Dermis microvascular lymphatic vessel endothelial cell (primary cell): ENCODE measurements at places on chromosomes 1 and 21. TPM values are rescaled to one million over a fixed set of nuclear protein-coding genes. Genes with fewer than 3 reads are reported as not detected.
A peak's percentile ranks its signal among the peaks of the same experiment; 100 is the strongest.

DNA sequence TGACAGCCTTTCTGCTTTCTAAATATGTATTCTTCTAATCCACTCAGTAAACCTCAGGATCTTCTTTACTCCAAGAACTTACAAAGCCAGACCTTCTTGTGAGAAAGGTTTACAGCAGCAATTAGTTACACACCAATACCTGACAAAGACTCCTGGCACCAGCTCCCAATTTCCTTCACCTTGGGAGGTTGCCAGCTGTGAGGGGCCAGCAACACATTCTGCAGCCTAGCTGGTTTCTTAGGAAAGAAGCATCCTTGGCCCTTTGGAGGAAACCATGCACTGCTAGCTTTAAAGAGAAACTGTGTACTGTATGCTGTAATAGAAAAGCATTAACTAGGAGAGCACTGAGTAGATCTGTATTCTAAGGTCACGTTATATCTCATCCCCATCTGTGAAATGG lies 10.8 kb downstream of the FYB2 start:
- no peak for DNase-seq

GRCh38 chr1:228850141-228851100 lies 115.1 kb downstream of the RHOU start:
- no peak for DNase-seq

PIGR gene
- total RNA-seq = not detected in 2 replicates

ITSN1 gene
- 46.7 and 54.4 TPM in 2 replicates for total RNA-seq

GRCh38 chr1:206833801-206834200 lies 31.6 kb upstream of the IL20 start:
- DNase-seq = no peak

GRCh38 chr1:33818071-33818470 lies 45.8 kb upstream of the HMGB4 start:
- no peak for DNase-seq

- DNase-seq = peak; percentile 17
These were observed 90.8 kb downstream of the GTF2B start for GRCh38 chr1:88800382-88801051.

FCAMR gene
- not detected in 2 replicates for total RNA-seq

GRCh38 chr21:29271927-29272333 lies 26.8 kb upstream of the BACH1 start:
- DNase-seq = no peak

CLCA4 gene
- not detected in 2 replicates for total RNA-seq

- DNase-seq = no peak
These were observed 431.9 kb downstream of the PLPP3 start for GRCh38 chr1:56147459-56147858.

ARHGAP29 gene
- 171 and 226 TPM in 2 replicates for total RNA-seq

- no peak for DNase-seq
These were observed 49.3 kb downstream of the PTGFR start for GRCh38 chr1:78540048-78540447.

PDZK1IP1 gene
- 0.13 TPM in 2 replicates for total RNA-seq

VHLL gene
- total RNA-seq = 0.13 TPM in 2 replicates

HPCAL4 gene
- not detected in 2 replicates for total RNA-seq

OR2T2 gene
- total RNA-seq = not detected in 2 replicates

DNA sequence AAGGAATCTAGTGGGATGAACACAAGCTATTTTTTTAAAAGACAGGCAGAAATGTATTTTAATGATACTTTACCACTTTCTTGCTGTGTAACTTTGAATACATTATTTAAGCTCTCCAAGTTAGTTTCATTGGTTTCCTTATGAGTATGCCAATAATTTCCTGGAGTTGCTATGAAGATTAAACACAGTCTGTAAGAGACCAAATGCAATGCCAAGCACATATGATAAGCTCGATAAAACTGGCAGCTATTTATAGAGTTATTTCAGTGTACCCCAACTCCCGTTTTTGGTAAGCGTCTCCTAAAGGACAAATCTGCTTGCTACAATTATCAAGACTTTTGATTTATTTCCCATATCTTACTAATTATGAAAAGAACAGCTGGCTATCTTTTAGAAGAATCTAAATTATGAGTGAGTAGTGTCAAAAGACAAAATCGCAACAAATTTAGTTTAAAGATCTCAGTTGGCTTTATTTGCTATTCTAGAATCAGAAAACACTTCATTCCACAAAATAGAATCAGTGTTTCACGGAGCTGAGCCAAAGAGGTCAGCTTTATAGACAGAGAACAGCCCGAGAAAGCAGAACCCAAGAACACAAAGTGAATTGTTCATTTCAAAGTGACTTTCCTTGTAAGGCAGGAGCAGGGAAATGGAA lies 7.2 kb upstream of the MAP10 start:
- no peak for DNase-seq

DNA sequence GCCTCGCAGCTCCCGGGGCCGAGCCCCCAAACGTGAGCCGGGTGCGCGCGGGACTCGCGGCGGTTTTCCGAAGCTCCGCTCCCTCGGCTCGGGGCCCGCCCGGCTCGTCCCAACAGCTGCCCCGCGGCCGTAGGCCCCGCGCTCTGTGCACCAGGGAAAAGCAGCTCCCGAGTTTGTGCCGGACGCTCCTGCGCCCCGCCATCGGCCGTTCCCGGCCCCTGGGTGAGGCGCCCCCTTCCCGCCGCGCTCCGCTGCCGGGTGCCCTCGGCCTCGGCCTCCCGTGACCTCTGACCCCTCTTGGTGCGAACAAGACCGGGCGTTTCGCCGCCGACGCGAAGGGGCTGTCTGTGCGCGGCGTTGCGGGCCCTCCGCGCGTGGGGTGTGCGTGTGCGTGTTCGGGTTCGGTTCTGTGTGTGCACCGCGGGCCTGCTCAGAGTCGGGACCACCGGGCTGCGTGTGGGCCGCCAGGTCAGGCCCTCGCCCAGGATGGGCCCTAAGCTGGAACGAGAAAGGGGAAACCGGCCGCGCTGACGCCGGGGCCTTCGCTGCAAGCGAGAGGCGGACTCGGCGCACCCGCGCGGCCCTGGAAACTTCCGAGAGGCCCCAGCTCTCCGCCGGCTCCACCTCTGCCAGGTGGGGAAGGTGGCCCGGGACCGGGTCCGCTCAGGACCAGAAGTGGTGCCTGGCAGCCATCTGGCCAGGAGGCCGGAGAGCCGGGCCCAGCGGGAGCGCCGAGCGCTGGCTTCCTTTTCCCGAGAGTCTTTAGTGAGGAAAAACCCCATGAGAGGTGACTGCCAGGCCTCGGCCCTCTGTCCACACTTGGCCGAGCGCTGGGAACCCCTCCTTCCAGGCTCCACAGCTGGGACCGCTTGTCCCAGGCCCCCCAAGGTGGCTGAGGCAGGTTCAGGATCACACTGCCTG lies 1.9 kb downstream of the PRDM16 start:
- no peak for DNase-seq

PLA2G5 gene
- total RNA-seq = under 0.01 and 0.25 TPM in 2 replicates

CATSPERE gene
- 0.39 and 0.89 TPM in 2 replicates for total RNA-seq

DNA sequence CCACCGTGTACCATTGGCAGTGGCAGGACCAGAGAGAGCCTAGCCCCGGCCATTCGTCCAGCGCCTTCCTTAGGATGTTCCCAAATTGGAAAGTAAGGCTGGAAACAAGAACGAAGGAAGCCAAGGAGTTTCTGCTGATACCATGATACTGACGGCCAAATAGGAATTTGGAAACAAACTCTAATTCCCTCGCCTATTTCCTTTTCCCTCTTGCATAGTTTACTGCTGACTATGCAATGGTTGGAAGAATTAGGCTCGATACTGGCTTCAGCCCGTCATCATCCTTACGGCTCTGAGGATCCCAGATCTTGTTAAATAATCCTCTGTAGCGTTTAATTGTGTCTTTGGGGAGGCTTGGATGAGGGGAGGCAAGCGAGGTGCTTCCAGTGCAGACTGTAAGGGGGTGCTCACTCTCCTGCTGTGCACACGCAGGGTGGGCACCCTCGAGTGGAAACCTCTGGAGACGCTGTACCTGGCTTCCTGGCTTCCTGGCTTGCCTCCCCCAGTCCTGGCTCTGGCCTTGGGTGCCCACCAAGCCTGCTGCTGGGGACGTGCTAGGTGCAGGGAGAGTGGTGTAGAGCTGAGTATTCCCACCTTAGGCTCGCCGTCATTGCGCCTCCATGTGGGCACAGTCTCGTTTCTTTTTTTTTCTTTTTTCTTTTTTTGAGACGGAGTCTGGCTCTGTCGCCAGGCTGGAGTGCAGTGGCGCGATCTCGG lies 27.4 kb upstream of the CAMTA1 start:
- DNase-seq = no peak

GRCh38 chr1:79079770-79080169 lies 73.2 kb upstream of the ADGRL4 start:
- DNase-seq = peak; percentile 98

TMEM35B gene
- total RNA-seq = 30.6 and 50.1 TPM in 2 replicates

- DNase-seq = no peak
These were observed 120.1 kb downstream of the XPR1 start for GRCh38 chr1:180751921-180752320.

GPR161 gene
- 11.9 and 12.9 TPM in 2 replicates for total RNA-seq

SPRR2G gene
- not detected in 2 replicates for total RNA-seq

- peak; percentile 43 for DNase-seq
These were observed 2.0 kb downstream of the HES3 start for GRCh38 chr1:6245869-6246496.

GPATCH3 gene
- total RNA-seq = 8.2 and 10.1 TPM in 2 replicates

DNA sequence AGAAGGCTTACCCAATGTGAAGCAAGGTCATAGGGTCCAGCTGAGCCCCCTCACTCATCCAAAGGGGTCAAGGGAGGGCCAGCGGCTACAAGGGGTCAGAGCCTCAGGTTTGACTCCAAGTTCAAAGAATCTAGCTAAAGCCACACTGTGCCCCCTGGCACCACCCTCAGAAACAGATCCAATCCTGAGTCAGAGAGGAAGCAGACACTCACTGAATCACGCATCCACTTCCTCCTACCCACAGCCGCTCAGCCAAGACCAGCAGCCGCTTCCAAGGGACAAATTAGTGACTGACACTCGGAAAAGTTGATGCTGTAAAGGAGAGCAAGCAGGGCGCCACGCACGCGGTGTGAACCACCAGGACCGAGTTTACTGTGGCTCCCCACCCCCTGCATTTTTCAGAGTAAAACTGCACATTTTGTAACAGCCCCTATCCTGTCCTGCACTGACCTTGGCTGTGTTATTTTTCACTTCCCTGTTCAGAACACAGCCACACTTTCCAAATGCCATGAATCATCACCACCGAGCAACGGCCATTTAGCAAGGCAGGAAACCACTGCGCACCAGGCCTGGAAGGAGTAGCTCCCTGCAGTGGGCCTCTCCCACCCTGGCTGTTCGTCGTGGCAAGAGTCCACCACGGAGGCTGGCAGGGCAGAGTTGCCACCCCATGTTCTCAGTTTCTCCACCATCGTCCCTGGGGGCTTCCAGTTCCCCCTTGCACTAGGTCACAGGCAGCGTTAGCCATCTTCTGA lies 147.8 kb downstream of the TOMM20 start:
- DNase-seq = peak; percentile 98

- no peak for DNase-seq
These were observed 2.1 kb downstream of the DISP3 start for GRCh38 chr1:11481019-11481418.

GRCh38 chr1:150765296-150765976 lies at the start of gene CTSS:
TSS of gene CTSS (minus strand) at chr1:150765778. CDS start at chr1:150764763, 1,015 bp downstream.
- DNase-seq = peak; percentile 33

- DNase-seq = no peak
These were observed 237.3 kb downstream of the SLC44A5 start for GRCh38 chr1:75373542-75374159.

DNA sequence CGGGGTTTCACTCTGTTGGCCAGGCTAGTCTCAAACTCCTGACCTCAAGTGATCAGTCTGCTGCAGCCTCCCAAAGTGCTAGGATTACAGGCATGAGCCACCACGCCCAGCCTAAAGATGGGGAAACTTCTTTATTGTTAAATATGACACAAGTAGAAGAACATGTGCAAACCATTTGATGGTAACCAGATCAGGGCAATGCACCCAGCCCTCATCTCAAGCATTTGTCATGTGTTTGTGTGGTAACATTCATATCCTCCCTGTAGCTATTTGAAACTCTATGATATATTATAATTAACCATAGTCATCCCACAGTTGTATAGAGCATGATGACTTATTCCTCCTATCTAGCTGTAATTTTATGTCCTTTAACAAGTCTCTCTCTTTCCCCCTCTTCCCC lies 119.5 kb upstream of the TMPRSS2 start:
- DNase-seq = no peak

DHRS3 gene
- total RNA-seq = 64.1 and 75.4 TPM in 2 replicates

DNA sequence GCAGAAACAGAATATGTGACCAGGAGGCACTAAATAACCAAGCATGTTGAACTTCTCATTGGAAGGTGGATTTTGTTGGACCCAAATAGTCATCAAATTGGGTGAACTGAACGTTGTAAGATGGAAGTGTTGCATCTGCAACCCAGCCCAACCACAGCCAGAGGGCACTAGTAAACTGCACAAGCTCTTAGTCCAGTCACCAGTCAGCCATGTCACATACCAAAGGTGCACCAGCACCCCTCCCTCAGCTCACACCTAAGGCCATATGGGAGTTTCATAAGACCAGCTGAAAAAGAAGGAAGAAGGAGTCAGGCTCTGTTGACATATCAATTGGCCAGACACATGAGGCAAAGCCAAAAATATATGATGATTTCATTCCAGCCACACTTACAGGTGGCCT lies 481.7 kb upstream of the NR5A2 start:
- peak; percentile 19 for DNase-seq

- peak; percentile 18 for DNase-seq
These were observed 908 bp downstream of the DDI2 start for GRCh38 chr1:15618077-15618654.

- peak; percentile 50 for DNase-seq
These were observed 15.6 kb downstream of the TNNT2 start for GRCh38 chr1:201361652-201362504.

DNA sequence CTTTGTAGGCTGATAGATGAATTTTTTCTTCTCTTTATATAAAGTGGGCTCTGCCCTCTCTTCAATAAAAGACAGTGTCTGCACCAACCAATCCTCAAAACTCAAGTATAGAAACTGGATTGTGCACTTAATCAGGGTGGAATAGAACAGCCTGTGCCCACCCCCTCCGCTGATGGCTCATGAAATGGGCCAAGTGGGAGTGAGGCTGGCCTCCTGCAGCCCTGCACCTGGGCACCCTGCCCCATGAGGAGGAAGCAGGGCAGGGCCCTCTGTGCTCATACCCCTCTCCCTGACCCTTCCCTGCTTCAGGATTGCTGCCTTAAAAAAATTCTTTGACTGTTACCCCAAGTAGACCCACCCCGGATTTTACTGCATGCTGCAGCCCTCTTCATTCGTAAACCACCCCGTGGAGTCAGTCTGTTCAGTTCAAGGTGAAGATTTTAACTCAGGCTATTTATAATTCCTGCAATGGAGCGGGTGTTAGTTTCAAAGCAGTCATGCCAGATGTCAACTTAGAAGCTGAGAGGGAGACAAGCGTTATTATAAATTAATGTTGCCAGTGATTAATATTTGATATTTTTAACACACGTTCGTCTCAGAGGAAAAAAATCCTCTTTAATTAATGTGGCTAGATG lies 15.8 kb downstream of the PROK1 start:
- DNase-seq = no peak

DNA sequence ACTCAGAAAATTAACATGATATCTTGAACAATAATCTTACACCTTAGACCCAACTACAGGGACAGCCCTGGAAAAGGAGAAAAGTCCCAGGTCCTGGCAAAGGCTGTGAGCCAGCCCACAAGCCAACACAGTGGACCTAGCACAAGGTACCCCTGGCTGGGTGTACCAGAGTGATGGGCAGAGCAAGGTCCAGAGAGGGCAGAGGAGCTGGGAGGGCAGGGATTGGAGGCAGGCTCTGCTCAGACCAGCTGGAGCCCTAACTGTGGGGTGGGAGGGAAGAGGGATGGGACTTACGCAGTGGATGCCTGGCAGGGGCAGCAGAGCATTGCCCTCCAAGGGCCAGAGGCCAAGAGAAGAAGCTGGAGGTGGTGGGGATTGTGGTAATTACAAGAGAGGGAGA lies 101.6 kb downstream of the KCND3 start:
- DNase-seq = no peak

SMIM11 gene
- total RNA-seq = 1.4 and 5.6 TPM in 2 replicates

GPR3 gene
- 0.39 and 0.51 TPM in 2 replicates for total RNA-seq
